ENCODE measurements at places on chromosomes 13 and 19. TPM values are rescaled to one million over a fixed set of nuclear protein-coding genes. Genes with fewer than 3 reads are reported as not detected.

MAST1 gene
- 0.67 TPM for total RNA-seq

GGN gene
- not detected for total RNA-seq

ZNF528 gene
- total RNA-seq: 15.0 TPM

NOTCH3 gene
- total RNA-seq: not detected

LGALS14 gene
- not detected for total RNA-seq

FREM2 gene
- total RNA-seq: not detected

NRTN gene
- not detected for total RNA-seq

ZNF121 gene
- 55.7 TPM for total RNA-seq

C1QTNF9B gene
- total RNA-seq: not detected

NOVA2 gene
- total RNA-seq: 0.18 TPM

UTP14C gene
- total RNA-seq: 11.5 TPM

LIPE gene
- 41.5 TPM for total RNA-seq

FAM83E gene
- 2.8 TPM for total RNA-seq

ZNF675 gene
- total RNA-seq: 23.4 TPM

FGF9 gene
- total RNA-seq: 0.99 TPM

PSG1 gene
- not detected for total RNA-seq

ZNF577 gene
- total RNA-seq: 6.9 TPM

PGPEP1 gene
- total RNA-seq: 44.7 TPM

DCAF15 gene
- 82.5 TPM for total RNA-seq

CEACAM5 gene
- not detected for total RNA-seq

TMEM59L gene
- not detected for total RNA-seq

ANGPTL8 gene
- total RNA-seq: not detected

ZNF835 gene
- 2.2 TPM for total RNA-seq

MEIOSIN gene
- total RNA-seq: not detected
